ENCODE measurements at places on chromosomes 11 and 22.

GRCh38 chr11:34219941-34220370 lies 114.5 kb downstream of the NAT10 start:
- DNase-seq, result no peak

DNA sequence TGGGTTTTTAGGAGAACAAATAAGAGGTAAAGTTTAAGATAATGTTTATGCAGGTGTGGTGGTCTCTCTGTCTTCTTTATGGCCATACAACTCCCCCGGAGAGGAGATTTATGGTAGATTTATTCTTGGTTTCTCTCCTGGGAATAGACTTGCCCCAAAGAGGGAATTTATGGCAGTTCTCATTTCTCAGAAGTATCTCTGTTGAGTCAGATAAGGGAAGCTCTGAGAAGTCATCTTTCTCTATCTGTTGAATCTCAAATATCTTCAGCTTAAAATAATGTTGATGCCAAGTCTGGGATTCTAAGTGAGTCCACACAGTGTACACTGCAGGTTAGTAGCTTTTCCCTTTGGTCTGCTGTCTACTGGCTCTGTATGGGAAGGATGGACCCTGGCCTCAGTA lies 276.4 kb upstream of the PLET1 start:
- DNase-seq, result no peak

GRCh38 chr22:41902932-41903421 lies 11.9 kb downstream of the SHISA8 start:
- DNase-seq, result no peak

DNA sequence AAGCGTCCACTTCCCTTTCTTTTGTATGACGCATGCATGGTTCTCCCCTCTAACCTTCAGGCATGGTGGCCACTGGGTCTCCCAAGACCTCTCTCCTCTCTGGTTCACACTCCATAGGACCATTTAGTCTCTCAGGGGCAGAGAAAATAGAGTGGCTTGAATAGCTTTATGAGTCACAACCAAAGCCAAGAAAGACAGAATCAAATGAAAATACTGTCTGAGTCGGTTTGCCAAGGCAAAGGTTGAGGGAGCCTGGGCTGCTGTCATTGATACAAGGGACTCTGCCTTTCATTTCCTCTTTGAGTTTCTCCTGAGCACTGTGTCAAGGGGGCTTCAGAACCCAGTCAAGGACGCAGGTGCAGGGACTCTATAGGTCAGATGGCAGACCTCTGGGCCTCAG lies 44.2 kb downstream of the TENM4 start:
- no peak for DNase-seq

DNA sequence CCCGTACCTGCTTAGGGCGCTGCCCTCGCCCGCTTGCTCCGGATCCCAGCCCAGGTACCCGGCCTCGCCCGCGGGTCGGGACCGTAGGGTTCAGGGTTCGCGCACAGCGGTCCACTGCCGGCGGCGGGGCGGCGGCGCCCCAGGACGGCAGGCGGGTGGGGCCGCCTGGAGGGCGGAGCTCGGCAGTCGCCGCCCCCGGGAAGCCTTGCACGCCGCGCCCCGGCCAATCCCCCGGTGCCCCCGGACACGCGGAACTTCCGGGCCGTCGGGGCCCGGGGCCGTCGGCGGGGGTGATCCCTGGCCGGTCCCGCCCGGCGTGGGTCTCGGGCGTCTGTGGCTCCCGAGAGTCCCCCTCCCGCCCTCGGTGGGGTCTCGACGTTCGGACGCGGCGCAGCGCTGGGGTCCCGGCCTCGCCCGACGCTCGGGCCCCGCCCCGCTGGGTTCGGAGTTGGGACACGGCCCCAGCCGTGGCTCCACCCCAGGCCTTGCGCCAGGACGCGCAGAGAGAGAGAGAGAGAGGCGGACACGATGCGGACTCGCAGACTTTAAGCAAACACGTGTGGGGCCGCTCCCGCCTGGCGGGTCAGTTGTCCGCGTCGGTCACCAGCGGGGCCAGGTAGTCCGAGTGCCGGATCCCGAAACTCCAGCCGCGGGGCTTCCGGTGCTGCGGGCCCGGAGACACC lies at the start of gene TYMP:
Gene TYMP, minus strand, starts transcription at position 116 of the 683 bp plus-strand sequence. CDS start 303 bp downstream, outside the sequence.
- no peak for DNase-seq

GRCh38 chr11:114307524-114308203 lies 11.5 kb downstream of the NNMT start:
- DNase-seq, result no peak

DNA sequence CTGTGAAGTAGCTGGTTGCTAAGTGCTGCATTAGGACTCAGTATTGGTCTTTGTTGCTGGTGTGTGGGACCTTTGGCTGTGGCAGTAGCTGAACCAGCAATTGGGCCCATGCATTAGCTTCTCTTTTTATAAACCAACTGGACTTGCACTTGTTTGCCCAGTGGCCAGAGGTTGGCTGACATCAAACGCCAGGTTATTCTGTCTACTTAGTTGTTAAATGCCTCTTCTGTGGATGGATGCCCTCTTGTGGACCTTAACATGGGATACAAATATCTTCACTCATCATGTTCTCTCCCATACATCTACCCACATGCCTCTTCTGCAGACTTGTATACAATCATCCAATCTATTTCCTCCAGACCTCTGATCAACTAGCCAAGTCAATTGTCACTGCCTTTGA lies 26.4 kb upstream of the ARHGAP20 start:
- DNase-seq, result no peak

DNA sequence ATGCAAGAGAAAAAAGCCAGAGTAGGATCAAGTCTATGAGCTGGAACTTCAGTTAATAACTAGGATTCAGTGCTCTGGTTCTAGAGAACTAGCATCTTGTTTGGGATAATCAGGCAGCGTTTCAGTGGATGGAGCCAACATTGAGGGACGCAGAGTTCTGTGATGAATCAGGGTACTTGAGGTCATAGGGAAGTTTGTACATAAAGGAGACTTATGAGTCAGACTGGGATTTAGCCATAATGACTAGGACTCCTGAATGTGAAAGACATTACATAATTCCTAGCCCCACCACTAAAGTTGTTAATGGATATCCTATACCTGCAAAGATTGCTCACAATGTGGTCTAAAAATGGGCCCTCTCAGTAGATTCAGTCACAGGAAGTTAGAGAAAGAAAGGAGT lies 6.8 kb downstream of the SLN start:
- no peak for DNase-seq

DNA sequence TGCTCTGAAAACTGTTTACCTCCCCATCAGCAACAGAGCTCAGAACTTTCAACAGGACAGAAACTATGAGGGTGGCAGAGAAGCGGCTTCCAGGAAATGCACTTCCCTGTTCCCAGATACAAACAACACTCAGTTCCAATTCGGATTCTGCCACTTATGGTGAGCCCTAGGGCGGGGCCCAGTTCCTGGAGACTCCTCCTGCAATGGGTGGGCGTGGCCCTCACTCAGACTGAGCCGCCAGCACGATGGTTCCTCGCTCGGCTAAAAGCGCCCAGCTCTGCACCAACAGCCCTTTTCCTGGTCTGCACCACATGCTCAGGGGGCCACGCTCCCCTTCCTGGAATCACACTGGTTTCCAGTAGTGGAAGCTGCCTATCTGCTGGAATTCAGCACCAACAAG lies 314.1 kb downstream of the CTTN start:
- DNase-seq, result no peak

DNA sequence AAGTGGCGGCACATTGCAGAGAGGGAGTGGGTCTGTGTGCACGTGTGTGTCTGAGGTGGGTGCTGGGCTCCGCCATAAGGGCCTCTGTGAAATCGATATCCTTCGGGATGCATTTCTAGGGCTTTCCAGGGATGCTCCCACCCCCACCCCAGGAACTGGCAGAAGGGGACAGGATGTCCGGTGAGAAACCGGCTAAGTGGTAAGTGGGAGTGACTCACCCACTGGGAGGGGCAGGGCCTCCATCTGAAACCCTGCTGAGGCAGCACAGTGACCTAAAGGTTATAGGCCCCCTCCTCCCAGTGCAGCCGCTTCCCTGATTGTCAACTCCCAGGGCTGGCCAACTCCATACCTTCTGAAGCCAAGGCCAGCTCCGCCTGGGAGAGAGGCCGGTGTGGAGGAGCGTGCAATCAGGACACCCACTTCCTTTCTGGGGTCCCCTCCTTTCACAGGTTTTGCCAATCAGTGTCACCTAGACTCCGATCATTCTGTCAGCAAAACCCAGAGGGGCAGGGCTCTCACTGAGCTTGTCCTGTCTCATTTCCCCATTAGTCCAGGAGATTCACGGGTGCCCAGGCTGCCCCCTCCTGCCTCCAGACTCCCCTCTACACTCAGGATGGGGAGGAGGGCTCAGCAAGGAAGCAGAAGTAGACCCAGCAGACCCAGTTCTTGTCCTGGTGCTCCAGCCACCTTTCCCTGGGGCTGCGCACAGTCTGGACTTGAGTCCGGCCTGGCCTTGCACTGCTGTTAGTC lies 44.5 kb downstream of the NECTIN1 start:
- DNase-seq, result no peak

DNA sequence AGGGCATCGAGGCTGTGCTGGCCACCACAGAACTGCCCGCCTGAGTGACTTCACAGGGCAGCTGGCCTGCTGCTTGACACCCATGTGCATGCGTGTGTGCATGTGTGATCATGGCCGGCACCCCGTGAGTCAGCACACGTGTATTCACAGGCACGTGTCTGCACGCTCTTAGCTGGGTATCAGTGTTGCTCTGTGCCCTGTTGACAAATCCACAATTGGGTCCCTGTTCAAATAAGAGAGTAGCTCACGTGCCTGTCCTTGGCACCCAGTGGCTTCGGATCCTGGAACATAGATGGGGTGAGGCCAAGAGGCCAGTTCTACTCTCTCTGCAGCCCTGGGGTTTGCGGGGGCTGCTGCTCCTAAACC lies 14.0 kb downstream of the B3GAT1 start:
- no peak for DNase-seq

DNA sequence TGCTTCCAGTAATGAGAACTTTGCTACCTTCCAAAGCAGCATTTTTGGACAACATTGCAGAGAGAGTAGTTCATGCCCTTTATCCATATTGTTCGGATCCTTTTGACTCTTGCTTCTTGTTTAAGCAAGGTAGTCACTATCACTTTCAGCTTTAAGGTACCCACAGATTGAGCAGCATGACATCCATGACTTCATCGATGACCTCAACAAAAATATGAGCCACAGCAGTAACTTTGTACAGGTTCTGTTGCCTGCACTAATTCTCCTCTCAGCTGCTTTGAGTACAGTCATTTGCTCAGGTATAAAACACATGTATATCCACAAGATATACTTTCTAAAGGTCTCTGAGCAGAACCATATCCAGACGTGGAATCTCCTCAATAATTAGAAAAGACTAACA lies 546.3 kb downstream of the SOX6 start:
- DNase-seq, result no peak
